Activated CD4-positive, alpha-beta T cell treated with anti-CD3 and anti-CD28 coated beads, Interleukin-2, amount 50 U/mL, for 24 hours (primary cell): ENCODE measurements at places on chromosomes 6 and 20.

DNA sequence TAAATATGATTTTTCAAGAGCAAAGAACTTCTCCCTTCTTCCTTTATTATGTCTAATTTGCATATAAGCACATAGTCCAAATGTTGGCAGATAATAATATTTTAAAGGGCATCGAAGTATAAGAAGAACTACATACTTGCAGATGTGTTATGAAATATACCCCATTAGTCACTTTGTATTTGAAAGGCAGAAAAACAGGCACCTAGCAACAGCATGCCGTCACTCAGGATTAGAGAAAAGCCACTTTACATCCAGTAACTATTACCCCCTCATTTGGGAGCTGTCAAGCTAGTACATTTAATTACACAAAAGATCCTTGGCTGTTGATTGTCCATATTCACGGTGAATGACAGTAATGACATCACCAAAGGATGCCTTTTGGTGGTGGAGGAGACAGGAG, 99.3 kb upstream of the ARMC2 start:
- no peak for DNase-seq

- DNase-seq: no peak
Observed at GRCh38 chr6:100346203-100346602, 118.5 kb downstream of the SIM1 start.

DNA sequence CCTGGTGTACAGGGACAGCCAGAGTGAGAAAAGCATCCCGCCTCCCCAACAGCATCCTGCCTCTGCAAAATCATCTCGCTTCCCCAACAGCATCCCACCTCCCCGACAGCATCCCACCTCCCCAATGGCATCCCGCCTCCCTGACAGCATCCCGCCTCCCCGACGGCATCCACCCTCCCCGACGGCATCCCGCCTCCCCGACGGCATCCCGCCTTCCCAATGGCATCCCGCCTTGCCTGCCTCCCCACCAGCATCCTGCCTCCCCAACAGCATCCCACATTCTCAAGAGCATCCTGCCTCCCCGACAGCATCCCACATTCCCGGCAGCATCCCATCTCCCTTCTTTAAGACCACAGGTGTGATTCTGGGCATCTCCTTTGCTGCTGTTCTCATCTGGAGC, 46.0 kb upstream of the NXT1 start:
- no peak for DNase-seq

DNA sequence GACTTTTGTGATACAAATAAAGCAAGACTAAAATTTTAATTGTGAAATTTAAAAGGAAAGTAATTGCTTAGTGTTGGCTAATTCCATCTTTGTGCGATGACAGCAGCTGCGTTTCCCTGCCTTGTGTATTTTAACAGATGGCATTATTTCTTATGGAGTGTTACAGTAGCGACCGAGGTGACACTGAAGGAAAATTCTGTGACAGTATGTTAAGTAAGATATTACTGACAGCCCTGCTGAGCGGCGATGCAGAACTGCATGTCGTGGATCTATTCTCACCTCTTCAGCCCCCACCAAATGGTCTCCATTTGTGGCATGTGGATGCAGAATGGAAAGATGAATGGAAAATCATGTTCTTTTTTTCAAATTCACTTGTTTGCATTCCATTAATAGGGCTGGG, 289.4 kb downstream of the RNF144B start:
- DNase-seq: no peak

- no peak for DNase-seq
Observed at GRCh38 chr6:45648262-45648620, 270.5 kb upstream of the SUPT3H start.

GRCh38 chr6:21448485-21449109, 145.0 kb upstream of the SOX4 start:
- DNase-seq: no peak

DNA sequence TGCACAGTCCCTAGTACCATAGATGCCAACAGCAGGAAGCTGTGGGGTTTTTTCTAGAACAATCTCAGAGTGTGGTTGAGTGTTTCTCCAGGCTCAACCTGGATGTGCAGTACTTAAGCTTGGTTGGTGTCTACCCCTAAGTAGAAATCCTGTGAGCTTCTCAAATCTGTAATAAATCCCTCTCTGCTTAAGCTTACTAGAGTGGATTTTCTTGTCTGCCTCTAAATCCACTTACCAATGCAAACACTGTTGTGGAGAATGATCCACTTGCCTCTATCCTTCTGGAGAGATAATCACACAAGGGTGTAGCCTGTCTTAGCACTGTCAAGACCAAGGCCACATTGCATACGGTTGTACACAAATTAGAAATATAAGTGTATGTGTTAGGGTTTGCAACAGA, 43.3 kb upstream of the CLIC5 start:
- no peak for DNase-seq

GRCh38 chr20:3680701-3681351, 984 bp downstream of the ADAM33 start:
- no peak for DNase-seq

GRCh38 chr20:37649017-37649416, 44.8 kb upstream of the CTNNBL1 start:
- DNase-seq: no peak

GRCh38 chr6:124368131-124368530, 564.5 kb downstream of the NKAIN2 start:
- no peak for DNase-seq
